Effector memory CD8-positive, alpha-beta T cell (primary cell): ENCODE measurements at places on chromosomes 4 and X.

- peaks cover 39% of the 10 kb centered on the region for H3K36me3 ChIP-seq
- DNase-seq = no peak
- no peak overlapping the region for H3K4me3 ChIP-seq
- no peaks in the 10 kb centered on the region for H3K27me3 ChIP-seq
Measured at GRCh38 chr4:2651546-2651945, 104.6 kb downstream of the TNIP2 start.

- H3K4me3 ChIP-seq = no peak overlapping the region
- no peaks in the 10 kb centered on the region for H3K36me3 ChIP-seq
- no peaks in the 10 kb centered on the region for H3K4me1 ChIP-seq
- peaks cover 8% of the 10 kb centered on the region for H3K27me3 ChIP-seq
Measured at GRCh38 chrX:135484641-135485289, 35.7 kb upstream of the INTS6L start.

- H3K27me3 ChIP-seq = no peaks in the 10 kb centered on the region
- H3K4me1 ChIP-seq = no peaks in the 10 kb centered on the region
- no peak overlapping the region for H3K4me3 ChIP-seq
- no peaks in the 10 kb centered on the region for H3K36me3 ChIP-seq
Measured at GRCh38 chr4:185911556-185912064, 99.6 kb upstream of the SORBS2 start.

- H3K4me3 ChIP-seq = no peak overlapping the region
- peaks cover 2% of the 10 kb centered on the region for H3K36me3 ChIP-seq
- no peak for DNase-seq
- H3K27ac ChIP-seq = no peak overlapping the region
- H3K4me1 ChIP-seq = no peaks in the 10 kb centered on the region
- H3K27me3 ChIP-seq = no peaks in the 10 kb centered on the region
Measured at GRCh38 chrX:29254515-29254914, 667.3 kb downstream of the IL1RAPL1 start.

DNA sequence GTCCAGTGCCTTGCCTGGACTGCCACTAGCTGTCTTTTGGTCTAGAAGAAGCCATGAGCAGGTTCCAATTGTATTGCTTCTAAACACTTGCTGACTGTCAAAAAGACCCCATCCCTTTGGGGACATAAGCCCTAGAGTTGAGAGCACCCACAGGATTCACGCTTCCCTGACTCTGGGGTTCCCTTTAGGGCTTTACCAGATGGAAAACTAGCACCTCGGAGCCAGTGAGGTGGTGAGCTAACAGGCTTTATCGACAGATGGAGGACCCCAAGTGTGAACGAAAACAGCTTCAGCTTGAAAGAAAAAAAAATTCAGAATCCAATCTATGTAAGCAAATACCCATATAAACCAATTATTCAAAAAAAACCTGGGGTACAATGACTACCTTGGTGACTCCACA is 90.8 kb downstream of the NAA11 start:
- H3K4me1 ChIP-seq = no peaks in the 10 kb centered on the region
- DNase-seq = no peak
- H3K27ac ChIP-seq = no peak overlapping the region
- no peaks in the 10 kb centered on the region for H3K27me3 ChIP-seq
- H3K36me3 ChIP-seq = no peaks in the 10 kb centered on the region

GRCh38 chr4:33061727-33062126 is 2341.6 kb downstream of the PCDH7 start:
- no peak overlapping the region for H3K4me3 ChIP-seq
- H3K36me3 ChIP-seq = no peaks in the 10 kb centered on the region
- no peak overlapping the region for H3K27ac ChIP-seq
- H3K27me3 ChIP-seq = no peaks in the 10 kb centered on the region
- DNase-seq = no peak

DNA sequence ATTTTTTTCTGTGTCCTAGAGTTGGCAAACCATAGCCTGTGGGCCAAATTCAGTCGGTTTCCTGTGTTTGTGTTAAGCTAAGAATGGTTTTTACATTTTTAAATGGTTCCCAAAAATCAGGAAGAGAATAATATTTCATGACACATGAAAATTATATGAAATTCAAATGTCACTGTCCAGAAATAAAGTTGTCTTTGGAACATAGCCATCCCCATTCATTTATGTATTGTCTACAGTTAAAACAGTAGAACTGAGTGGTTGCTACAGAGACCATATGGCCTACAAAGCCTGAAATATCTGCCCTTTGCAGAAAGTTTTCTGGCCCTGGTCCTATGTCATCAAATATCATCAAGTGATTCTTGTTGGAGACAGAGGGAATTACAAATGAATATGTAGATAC is 15.5 kb downstream of the FRMPD4 start:
- no peak for DNase-seq
- H3K36me3 ChIP-seq = no peaks in the 10 kb centered on the region
- H3K4me1 ChIP-seq = no peaks in the 10 kb centered on the region
- no peaks in the 10 kb centered on the region for H3K27me3 ChIP-seq
- H3K27ac ChIP-seq = no peak overlapping the region
- no peak overlapping the region for H3K4me3 ChIP-seq

- H3K4me1 ChIP-seq = peaks cover 10% of the 10 kb centered on the region
- H3K36me3 ChIP-seq = no peaks in the 10 kb centered on the region
- no peaks in the 10 kb centered on the region for H3K27me3 ChIP-seq
Measured at GRCh38 chrX:107823456-107823855, 2.2 kb upstream of the MID2 start.
